HepG2 (cell line): ENCODE measurements at places on chromosomes 2 and 18. TPM values are rescaled to one million over a fixed set of nuclear protein-coding genes. Genes with fewer than 3 reads are reported as not detected.

- DNase-seq: no peak
Observed at GRCh38 chr2:175019566-175020327, 14.6 kb upstream of the CHN1 start.

FEV gene
- not detected in 2 replicates for total RNA-seq

FLACC1 gene
- total RNA-seq: 0.29 and 0.35 TPM in 2 replicates

- no peak for DNase-seq
Observed at GRCh38 chr2:214201892-214202291, 209.0 kb upstream of the VWC2L start.

- no peak for DNase-seq
Observed at GRCh38 chr2:230664128-230664527, 48.5 kb upstream of the CAB39 start.

DNA sequence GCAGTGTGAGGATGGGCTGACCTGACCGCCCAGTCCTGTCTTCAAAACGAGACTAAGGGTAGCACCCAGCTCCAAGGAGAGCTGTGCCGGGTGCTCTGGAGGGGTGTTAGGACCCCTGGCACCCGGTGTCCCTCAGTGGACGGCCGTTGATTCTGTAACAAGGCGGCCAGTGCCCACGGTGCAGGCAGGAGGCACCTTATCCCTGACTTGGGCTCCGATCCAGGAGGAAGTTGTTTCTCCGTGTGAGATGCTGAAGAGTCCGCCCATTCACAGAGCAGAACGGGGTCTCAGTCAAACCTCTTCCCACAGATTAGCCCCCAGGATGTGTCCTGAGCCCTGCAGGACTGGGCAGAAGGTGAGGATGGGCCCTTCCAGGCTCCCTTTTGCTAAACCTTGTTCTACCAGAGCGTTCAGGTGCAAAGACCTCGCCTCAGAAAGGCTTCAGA, 123.0 kb downstream of the NFATC1 start:
- no peak for DNase-seq

GRCh38 chr18:8654503-8655451, 45.5 kb downstream of the RAB12 start:
- DNase-seq: no peak

- no peak for DNase-seq
Observed at GRCh38 chr2:28406276-28407096, 13.8 kb downstream of the FOSL2 start.

GRCh38 chr2:86477349-86477748, 36.2 kb downstream of the KDM3A start:
- no peak for DNase-seq

GPR75 gene
- total RNA-seq: 2.4 and 3.3 TPM in 2 replicates

MERTK gene
- 22.5 and 37.3 TPM in 2 replicates for total RNA-seq

CBLN2 gene
- not detected in 2 replicates for total RNA-seq

GRCh38 chr2:58865436-58865835, 624.3 kb upstream of the FANCL start:
- no peak for DNase-seq

GRCh38 chr2:38633895-38634294, 31.2 kb upstream of the HNRNPLL start:
- no peak for DNase-seq

KIAA2012 gene
- not detected in 2 replicates for total RNA-seq

OSBPL6 gene
- total RNA-seq: 0.10 and 0.11 TPM in 2 replicates

GRCh38 chr2:18835787-18836186, 246.4 kb upstream of the NT5C1B start:
- no peak for DNase-seq

DNA sequence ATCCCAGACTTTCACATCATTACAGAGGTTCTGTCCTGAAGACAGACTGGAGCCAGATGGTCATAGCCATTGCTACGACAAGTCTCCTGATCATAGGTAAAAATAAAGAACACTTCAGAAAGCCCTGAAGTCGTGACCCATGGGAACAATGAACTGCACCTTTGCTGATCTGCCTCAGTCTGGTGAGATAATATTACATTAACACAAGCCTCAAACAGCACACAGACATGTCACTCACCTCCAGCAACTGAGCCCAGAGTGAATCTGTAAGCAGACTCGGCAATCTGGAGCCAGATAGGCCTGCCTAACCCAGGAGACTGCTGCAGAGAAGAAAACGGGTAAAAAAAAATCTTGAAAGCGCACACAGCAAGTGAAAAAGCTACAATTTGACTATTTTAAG, 79.2 kb downstream of the SLC25A12 start:
- DNase-seq: no peak

IL1R2 gene
- 1.9 and 3.6 TPM in 2 replicates for total RNA-seq

- no peak for DNase-seq
Observed at GRCh38 chr2:162509288-162509968, 165.5 kb downstream of the GCA start.

SAG gene
- total RNA-seq: not detected in 2 replicates

KLHL41 gene
- 0.27 and 0.31 TPM in 2 replicates for total RNA-seq

SLC14A1 gene
- not detected in 2 replicates for total RNA-seq

GRCh38 chr2:1563084-1563857, 150.0 kb downstream of the TPO start:
- no peak for DNase-seq

- DNase-seq: peak; percentile 83
Observed at GRCh38 chr2:202375609-202376408, at the start of gene BMPR2. BMPR2 (plus strand) TSS chr2:202376327; CDS start chr2:202377475, 1,148 bp downstream.

CIDEA gene
- total RNA-seq: not detected in 2 replicates

- DNase-seq: no peak
Observed at GRCh38 chr2:233380995-233381637, 26.8 kb downstream of the DGKD start.

- no peak for DNase-seq
Observed at GRCh38 chr2:148096012-148096411, 75.1 kb downstream of the MBD5 start.

COX7A2L gene
- 201 and 272 TPM in 2 replicates for total RNA-seq

GRCh38 chr2:63594660-63595059, 5.9 kb downstream of the MDH1 start:
- peak; percentile 29 for DNase-seq

CFAP221 gene
- not detected in 2 replicates for total RNA-seq

KYNU gene
- 68.6 and 98.2 TPM in 2 replicates for total RNA-seq

GRCh38 chr2:176392249-176392648, 123.0 kb downstream of the MTX2 start:
- DNase-seq: no peak

SOWAHC gene
- 22.5 and 24.7 TPM in 2 replicates for total RNA-seq

- DNase-seq: peak; percentile 54
Observed at GRCh38 chr2:222613715-222614331, 42.1 kb downstream of the FARSB start.

CPLX4 gene
- not detected in 2 replicates for total RNA-seq

DNA sequence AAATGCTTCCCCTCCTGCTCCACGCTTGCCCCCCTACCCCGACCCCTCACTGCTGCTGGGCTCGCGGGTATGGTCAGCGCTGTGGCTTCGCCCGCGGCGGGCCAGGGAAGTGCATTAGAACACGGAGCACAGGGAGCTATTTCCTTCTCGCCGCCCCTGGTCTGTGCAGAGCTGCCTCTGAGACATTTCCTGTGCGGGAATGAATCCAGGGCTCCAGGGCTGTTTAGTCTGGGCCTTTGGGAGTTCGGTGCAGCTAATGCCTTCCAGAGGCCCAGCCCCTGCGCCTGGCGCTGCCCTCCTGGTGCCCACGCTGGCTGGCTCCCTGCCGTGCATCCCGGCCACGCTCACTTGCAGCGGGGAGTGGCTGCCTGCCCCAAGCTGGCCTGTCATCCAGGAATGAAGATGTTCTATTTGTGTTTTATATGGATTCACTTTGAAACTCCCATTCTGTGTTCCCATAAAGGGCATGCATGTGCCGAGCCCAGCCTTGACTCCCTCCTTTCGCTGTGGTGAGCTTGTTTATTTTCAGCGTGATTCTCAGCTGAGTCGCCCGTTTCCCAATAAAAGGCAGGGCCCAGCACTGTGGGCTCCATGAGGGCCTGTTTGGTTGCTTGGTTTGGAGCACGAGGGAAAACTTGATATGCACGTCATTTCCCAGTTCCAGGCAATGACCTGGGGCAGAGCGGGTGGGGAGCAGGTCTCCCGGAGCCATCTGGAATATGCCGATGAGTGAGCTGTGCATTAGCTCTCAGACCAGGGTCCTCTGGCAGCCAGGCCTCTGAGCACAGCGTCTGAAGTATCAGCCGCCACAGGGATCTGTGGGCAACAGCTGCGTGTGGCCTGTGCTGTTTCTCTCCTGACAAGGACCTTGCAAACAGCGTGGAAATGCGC, 42.7 kb downstream of the SH3RF3 start:
- DNase-seq: no peak

GRCh38 chr2:241776336-241777169, at the start of gene GAL3ST2:
GAL3ST2 (plus strand) TSS chr2:241776822; CDS start chr2:241776956, 134 bp downstream.
- no peak for DNase-seq

GRCh38 chr18:49031511-49032188, 80.9 kb upstream of the SMAD7 start:
- no peak for DNase-seq
